ENCODE measurements at places on chromosomes 5 and 9. TPM values are rescaled to one million over a fixed set of nuclear protein-coding genes. Genes with fewer than 3 reads are reported as not detected.

Gene HAUS6
- total RNA-seq: 14.7 TPM

Gene FAM221B
- total RNA-seq: not detected

Gene CCL21
- 49.3 TPM for total RNA-seq

Gene OTP
- total RNA-seq: not detected

Gene LURAP1L
- total RNA-seq: 7.2 TPM

Gene SNX30
- total RNA-seq: 20.8 TPM

Gene ACTBL2
- not detected for total RNA-seq

Gene ADAMTS6
- 8.1 TPM for total RNA-seq

Gene GABBR2
- total RNA-seq: 0.41 TPM

Gene BTNL8
- total RNA-seq: not detected

Gene RGS14
- total RNA-seq: 14.8 TPM

Gene RASGEF1C
- total RNA-seq: 4.8 TPM

Gene RAB3C
- total RNA-seq: 0.21 TPM

Gene TRIM14
- total RNA-seq: 4.3 TPM

Gene CCDC192
- 0.31 TPM for total RNA-seq

Gene C9orf50
- not detected for total RNA-seq

Gene MRPS30
- 112 TPM for total RNA-seq

Gene FBXW2
- 48.5 TPM for total RNA-seq

Gene CNTFR
- total RNA-seq: 6.2 TPM

Data from tongue (tissue), 3 donors.